ENCODE measurements at places on chromosomes 3 and 15. TPM values are rescaled to one million over a fixed set of nuclear protein-coding genes. Genes with fewer than 3 reads are reported as not detected.
A peak's percentile ranks its signal among the peaks of the same experiment; 100 is the strongest.

- no peak for DNase-seq
These were observed 1.2 kb downstream of the KPNA1 start for GRCh38 chr3:122513386-122514122.

DNA sequence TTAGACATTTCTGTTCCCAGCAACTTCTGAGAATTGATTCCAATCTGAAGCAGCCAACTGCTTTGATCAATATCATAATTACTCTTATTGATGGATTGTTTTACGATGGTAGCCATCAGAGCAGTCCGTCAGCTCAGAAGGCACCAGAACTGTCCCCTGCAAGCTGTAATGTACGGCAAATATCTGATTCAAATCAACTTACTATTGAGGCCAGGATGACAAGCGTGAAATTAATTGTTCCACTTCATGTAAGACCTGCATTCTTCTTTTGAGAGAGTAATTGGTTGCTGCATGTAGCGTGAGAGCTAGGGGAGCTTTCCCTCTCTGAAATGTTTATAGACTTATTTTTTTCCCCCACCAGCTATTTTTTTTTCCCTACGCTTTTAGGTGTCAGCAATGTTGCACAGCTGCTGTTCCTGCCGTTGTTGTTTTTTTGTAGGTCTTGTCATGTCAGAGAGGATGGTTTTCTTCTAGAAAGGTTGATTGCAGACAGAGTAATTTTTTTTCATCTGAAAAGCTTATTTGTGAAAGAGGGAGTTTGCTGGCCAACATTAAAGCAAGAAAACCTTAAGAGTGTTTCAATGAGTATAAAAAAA, 134.9 kb downstream of the CACNA2D3 start:
- DNase-seq = no peak

GRCh38 chr15:83610901-83611685, 42.8 kb upstream of the ADAMTSL3 start:
- DNase-seq = no peak

GRCh38 chr3:50164481-50164880, 9.4 kb downstream of the SEMA3F start:
- no peak for DNase-seq

GRCh38 chr3:193556841-193557240, 2.1 kb upstream of the ATP13A4 start:
- no peak for DNase-seq

- DNase-seq = no peak
These were observed 42.1 kb upstream of the BHLHE40 start for GRCh38 chr3:4936982-4937614.

DNA sequence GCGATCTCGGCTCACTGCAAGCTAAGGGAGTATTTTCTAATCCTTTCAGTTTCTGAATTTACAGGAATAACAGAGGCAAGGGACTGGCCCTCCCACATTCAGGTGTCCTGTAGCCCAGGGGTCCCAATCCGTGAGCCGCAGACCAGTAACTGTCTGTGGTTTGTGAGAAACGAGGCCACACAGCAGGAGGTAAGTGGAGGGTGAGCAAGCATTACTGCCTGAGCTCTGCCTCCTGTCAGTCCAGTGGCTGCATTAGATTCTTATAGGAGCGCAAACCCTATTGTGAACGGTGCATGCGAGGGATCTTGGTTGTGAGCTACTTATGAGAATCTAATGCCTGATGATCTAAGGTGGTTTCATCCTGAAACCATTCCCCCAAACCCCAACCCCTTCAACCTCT, 5.0 kb upstream of the IL17RC start:
- DNase-seq = no peak

- DNase-seq = peak; percentile 70
These were observed 2.9 kb downstream of the SHOX2 start for GRCh38 chr3:158103081-158103886.

GRCh38 chr15:91803260-91803659, 50.2 kb upstream of the SLCO3A1 start:
- DNase-seq = no peak

- DNase-seq = no peak
These were observed 16.4 kb downstream of the MYL3 start for GRCh38 chr3:46846624-46847542.

GRCh38 chr3:148878095-148878494, 13.0 kb downstream of the CPA3 start:
- no peak for DNase-seq

DNA sequence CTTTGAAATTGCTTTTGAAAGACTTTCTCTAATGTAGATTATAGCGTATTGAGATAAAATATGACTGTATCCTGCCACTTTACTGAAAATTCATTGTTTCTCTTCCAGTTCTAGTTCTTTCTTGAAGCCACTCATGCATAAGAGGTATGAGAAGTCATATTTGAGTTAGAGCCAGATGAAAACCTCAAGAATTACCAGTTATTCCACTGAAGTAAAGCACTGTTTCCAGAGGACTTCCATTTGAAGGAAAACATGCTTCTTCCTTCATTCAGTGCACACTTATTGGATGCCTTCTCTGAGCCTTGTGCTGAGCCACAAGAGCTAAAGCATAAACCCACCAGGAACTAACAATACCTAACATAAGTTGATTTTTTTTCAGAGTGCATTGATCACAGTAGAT, 513.4 kb downstream of the ZNF385D start:
- DNase-seq = no peak

- no peak for DNase-seq
These were observed 31.5 kb upstream of the LAMP3 start for GRCh38 chr3:183193762-183194689.

- no peak for DNase-seq
These were observed 13.3 kb upstream of the CD200 start for GRCh38 chr3:112319516-112320276.

- no peak for DNase-seq
These were observed 372.5 kb downstream of the NLGN1 start for GRCh38 chr3:173770011-173770410.

DNA sequence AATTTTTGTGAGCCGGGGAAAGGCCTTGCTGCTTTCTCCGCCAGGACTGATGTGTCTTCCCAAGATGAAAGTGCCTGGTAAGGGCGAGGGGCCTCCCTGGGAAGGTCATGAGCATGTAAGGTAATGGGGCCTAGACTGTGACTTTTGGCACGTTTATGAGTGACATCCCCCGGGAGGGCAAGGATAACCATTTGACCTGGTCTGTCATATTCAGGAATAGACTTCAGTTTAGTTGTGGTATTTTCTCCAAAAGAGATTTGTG, 631 bp upstream of the CNBP start:
- no peak for DNase-seq

- DNase-seq = no peak
These were observed 55.5 kb upstream of the AGTR1 start for GRCh38 chr3:148642214-148642613.

The IL5RA gene
- not detected for polyA plus RNA-seq

All from muscle of arm (tissue), 14 donors.